ENCODE measurements at places on chromosomes 6 and 20.

DNA sequence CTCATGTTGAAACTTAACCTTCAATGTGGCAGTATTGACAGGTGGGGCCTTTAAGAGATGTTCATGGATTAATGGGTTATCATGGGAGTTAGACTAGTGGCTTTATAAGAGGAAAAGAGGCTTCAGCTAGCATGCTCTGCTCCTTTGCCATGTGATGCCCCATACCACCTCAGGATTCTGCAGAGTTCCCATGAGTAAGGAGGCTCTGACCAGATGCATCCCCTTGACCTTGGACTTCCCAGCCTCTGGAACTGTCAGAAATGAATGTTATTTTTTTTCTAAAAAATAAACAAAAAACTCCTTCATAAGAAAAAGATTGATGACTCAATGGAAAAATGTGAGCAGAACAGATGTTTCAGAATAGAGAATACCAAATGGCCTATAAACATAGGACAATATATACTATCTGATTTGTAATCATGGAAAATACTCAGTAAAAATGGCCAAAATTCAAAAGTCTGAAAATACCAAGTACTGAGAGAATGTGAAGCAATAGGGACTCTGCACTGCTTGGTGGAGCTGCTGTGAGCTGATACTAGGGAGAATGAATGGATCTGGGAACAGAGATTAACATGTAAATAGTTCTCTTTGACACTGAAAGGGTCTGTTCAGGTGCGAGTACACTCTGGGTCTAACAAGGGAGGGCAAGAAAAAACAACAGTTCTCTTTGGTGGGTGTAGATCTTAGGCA, 7.4 kb upstream of the TRIM39 start:
- no peak for DNase-seq

DNA sequence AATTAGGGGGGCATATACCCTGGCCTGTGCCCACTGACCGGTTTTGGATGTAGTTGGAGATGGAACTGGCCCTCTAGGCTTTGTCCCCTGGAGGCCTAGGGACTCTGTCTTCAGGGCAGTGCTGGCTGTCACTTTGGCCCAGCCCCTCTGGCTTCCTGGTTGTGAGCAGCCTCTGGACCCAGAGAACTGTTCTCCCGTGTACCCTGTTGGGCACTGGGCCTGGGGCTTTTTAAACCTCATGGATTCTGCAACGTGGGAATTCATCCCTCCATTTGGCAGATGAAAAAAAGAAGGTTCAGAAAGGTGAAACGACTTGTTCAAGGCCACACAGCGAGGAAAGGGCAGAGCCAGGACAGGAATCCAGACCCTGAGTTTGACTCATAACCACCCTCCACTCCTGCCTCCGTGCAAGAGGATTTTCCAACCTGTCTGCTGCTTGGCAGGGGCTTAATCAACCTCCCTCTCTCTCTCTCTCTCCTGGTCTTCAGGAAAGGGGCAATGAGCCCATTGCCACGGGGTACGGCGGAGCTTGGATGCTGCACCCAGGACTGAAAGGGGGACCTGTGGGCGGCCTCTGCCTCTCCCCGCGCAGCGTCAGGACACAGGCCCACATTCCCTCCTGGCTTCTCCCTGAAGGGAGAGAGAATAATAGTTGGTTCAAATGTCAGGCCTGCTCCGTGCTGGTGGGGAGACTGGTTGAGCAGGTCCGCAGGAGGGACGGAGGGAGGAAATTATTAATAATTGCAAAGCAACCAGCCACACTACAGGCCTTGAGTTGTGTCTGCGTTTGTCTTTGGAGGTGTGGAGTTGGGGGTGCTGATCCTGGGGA, 56.0 kb downstream of the CEBPB start:
- DNase-seq = no peak

DNA sequence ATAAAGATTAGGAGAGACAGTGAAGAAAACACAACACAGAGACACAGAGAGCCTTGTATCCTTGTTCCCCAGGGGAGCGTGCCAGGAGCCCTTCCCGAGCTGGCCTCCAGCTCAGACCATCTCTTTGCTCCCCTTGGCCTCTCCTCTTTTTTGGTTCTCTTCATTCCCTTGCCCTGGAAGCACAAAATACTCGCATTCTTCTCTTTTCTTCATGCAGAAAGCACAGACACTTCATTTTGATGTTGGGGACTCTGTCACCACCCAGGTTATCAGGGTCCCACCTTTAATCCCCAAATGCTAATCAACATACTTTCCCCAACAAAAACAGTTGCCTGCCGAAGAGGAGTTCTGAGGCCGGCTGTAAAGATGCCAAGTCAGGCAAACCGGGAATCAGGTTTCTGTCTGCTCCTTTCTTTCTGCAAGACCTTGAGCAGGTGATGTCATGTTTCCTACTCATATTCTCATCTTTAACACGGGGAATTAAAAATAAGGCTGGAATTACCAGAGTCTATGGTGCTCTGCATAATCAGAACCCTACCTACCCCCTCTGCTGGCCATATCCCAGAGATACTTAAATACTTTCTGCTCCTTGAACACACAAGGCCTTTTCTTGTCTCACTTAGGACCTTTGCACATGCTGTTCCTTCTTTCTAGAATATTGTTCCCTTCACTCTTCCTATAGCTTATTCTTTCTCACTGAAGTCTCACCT, 21.7 kb downstream of the TGM6 start:
- no peak for DNase-seq

DNA sequence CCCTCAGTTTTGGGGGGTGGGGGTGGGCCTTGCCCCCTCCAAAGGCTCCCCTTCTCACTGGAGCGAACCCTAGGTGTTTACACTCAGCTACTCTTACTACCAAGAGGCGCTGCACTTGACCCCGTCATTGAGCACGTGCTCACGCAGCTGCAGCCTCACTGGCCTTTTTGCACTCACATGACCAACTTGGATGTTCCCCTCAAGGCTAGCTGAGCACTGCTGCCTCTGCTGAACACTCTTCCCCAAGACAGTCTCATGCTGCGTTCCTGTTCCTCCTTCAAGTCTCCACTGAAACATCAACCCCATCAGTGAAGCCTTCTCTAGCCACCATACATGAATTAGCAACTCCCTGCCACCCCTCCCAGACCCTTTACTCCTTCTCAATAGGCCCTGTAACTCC, 4.0 kb downstream of the SOD2 start:
- no peak for DNase-seq

DNA sequence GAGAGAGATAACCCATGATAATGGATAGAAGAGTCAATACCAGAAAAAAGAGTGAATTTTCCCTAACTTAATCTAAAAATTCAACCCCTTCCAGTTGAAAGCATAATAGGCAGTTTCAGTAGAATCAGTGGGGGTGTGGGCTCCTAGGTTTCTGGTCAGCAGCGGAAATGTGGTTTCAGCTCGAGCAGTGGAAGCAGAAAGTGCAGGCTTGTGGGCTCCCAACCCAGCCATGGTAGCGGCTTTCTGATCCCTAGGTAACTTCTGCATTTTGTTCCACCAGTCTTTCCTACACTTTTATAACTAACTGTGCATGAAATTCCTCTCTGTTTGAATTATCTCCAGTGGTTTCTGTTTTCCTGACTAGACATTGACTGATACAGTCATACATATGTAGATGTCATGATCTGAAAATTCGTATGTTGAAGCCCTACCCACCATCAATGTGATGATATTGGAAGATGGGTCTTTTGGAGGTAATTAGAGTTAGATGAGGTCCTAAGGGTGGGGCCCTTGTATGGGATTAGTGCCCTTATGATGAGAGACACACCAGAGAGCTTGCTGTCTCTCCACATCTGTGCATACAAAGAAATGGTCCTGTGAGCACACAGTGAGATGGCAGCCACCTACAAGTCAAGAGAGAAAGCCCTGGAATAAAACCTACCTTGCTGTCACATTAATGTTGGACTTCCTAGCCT, 6.5 kb upstream of the DDO start:
- DNase-seq = no peak

DNA sequence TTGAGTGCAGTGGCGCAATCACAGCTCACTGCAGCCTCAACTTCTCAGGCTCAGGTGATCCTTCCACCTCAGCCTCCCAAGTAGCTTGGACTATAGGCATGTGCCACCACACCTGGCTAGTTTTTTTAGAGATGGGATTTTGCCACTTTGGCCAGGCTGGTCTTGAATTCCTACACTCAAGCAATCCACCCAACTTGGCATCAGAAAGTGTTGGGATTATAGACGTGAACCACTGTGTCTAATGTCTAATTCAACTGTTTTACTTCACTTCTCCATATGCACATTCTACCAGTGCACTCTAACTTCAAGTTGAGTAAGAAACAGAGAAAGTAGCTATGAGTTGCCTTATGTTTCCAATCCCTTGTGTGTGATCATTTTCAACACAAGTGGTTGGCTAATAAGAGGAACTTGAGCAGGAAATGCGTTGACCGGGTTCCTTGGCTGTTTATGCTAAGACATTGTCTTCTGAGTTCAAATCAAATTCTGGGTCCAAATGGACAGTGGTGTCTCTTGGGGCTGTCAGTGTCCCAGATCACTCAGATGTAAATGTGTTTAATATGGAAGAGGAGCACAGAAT, 23.9 kb downstream of the ZNF337 start:
- no peak for DNase-seq

All from CD4-positive, alpha-beta T cell treated with Interferon alpha-2 for 1 hour (primary cell).